ENCODE measurements at places on chromosomes 12 and 14.

DNA sequence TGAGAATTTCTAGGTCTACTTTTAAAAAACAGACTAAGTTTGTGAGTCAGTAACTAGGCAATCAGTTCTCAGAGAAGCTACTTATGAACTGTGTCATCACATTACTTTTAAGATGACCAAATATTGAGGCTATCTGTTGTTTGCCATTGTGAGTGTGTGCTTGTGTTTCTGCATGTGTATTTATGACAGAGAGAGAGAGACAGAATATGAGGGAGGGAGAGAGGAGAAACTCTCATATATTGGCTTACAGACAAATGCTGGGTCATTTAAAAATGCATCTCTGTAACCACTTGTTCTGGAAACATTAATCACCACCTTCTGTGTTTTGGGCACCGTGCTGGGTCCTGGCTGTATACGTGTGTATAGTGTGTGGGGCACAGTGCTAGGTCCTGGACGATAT, 161.5 kb upstream of the FRMD6 start:
- DNase-seq = no peak

GRCh38 chr12:31362115-31362758, 36.3 kb upstream of the SINHCAF start:
- no peak for DNase-seq

- DNase-seq = no peak
Observed at GRCh38 chr12:116937640-116938039, 26.9 kb downstream of the FBXW8 start.

DNA sequence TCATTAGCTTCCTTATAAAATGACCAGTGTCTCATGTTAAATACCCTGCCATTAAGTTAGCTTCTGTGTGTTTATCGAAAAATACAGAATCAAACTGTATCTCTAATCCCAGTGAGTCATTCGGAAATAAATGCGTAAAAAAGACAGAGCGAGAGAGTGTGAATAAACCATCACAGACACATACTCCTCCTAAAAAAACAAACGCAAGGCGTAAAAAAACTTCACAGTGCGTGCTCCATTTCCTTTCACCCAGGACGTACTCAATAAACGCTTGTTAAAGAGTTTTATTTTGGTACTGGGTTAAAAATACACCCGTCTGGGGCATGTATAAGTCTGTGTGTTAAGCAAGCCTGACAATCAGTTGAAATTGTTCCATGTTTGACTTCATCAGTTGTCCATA, 58.8 kb upstream of the ISM2 start:
- DNase-seq = no peak

GRCh38 chr14:93788293-93788542, at the start of gene PRIMA1:
Gene PRIMA1, minus strand, starts transcription at chr14:93788485. Its CDS starts 767 bp downstream, at chr14:93787718.
- DNase-seq = no peak

DNA sequence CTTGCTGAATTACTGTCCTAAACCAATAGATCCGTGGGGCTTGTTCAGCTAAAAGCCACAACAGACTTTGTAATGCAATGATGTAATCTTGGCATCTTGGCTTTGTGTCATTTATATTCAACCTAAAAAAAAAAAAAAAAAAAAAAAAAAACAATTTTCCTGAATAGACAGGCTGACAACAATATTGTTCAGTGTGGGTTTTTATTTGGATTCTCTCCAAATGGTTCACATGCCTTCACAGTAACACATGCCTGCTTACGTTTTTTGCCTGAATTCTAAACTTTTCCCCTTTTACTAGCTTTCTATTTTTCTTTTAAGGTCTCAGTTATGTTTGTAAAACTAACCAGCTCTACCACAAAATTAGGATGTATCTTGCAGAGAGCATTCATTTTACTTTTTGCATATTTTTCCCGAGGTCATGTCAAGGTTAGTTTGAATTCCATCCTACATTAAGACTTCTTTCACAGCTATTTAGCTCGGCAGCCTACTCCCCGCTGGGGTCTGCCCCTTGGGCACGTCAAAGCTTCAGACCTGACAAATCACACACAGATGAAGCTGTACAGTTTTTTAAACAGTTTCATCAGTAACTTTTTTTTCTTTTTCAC, 213.7 kb upstream of the NPAS3 start:
- DNase-seq = no peak

- DNase-seq = no peak
Observed at GRCh38 chr12:132439333-132439904, 50.5 kb upstream of the FBRSL1 start.

GRCh38 chr14:75697386-75697785, 36.3 kb downstream of the TTLL5 start:
- DNase-seq = no peak

GRCh38 chr12:130547480-130548155, 168.5 kb downstream of the RIMBP2 start:
- no peak for DNase-seq

DNA sequence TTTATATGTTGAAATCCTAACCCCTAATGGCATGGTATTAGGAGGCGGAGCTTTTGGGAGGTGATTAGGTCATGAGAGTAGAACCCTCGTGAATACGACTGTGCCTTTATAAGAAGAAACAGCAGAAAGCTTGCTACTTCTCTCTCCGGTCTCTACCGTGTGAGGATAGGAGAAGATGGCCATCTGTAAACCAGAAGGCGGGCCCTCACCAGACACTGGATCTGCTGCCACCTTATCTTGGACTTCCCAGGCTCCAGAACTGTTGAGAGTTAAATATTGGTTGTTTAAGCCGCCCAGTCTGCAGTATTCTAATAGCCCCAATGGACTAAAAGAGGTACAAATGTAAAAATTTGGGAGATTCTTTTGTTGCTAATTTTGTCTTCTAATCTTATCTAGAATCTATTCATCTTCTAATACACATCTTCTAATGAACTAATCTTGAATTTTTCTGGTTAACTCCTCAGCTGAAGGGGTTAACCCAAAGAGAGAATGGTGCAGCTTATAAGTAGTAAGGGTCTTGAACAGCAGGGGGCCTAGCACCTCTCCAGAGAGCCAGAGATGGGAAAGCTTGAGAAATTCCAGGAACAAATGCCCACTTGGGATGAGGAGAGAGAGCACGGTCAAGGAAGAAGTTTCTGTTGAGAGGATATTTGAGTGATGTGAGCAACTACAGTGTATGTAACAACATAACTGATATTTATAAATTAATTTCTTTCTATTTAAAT, 264.0 kb upstream of the GRIP1 start:
- no peak for DNase-seq

DNA sequence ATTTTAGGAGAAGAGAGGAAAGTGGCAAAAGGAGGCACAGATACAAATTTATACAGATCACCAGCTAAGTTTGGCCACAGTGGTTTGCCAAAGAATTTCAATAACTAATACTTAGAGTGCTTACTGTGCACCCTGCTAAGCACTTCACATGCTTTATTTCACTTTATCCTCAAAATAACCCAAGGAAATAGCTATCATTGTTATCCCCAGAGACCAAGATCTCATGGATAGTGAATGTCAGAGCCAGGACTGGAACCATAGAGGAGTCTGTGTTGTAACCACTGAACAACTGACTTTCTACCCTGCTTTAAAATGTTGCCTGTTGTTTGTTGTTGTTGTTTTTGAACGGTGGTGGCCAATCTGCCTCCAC, 1.3 kb upstream of the TCP11L2 start:
- DNase-seq = no peak

DNA sequence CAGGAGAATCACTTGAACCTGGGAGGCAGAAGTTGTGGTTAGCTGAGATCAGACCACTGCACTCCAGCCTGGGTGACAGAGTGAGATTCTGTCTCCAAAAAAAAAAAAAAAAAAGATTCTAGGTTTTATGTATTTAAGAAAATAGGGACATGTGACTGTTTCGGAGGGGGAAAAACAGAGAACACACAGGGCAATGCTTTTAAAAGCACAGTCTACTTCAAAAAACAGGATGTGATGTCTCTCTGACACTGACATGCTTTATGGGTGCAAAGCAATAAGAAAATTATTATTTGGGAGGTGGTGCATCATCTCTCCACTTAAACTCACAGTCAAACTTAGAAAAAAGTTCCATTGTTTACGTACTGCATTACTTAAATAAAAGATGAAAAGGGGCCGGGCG, 28.7 kb downstream of the CLIP1 start:
- no peak for DNase-seq

- no peak for DNase-seq
Observed at GRCh38 chr14:36726128-36726527, 64.5 kb downstream of the PAX9 start.

GRCh38 chr14:68880581-68881105, 87.8 kb upstream of the ZFP36L1 start:
- no peak for DNase-seq

GRCh38 chr12:118312578-118312977, 60.1 kb downstream of the TAOK3 start:
- no peak for DNase-seq

DNA sequence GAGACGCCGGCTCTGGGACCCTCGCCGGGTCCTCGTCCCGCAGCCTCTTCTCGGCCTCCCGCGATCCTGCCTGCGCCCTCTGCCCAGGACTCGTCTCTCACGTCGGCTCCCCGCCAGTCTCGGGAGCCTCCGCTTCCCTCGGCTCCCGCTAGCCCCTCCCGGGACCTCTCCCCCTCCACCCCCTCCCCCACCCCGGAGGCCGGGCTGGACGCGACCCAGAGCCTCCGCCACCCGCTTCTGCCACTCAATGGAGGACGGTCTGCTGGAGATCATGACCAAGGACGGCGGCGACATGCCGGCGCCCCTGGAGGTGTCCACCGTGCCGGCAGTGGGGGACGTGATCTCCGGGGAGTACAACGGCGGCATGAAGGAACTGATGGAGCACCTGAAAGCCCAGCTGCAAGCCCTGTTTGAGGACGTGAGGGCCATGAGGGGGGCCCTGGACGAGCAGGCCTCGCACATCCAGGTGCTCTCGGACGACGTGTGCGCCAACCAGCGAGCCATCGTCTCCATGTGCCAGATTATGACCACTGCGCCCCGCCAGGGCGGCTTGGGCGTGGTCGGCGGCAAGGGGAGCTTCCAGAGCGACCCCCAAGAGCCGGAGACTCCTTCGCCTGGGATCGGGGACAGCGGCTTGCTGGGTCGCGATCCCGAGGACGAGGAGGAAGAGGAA, 568 bp downstream of the CCDC184 start:
- DNase-seq = no peak

DNA sequence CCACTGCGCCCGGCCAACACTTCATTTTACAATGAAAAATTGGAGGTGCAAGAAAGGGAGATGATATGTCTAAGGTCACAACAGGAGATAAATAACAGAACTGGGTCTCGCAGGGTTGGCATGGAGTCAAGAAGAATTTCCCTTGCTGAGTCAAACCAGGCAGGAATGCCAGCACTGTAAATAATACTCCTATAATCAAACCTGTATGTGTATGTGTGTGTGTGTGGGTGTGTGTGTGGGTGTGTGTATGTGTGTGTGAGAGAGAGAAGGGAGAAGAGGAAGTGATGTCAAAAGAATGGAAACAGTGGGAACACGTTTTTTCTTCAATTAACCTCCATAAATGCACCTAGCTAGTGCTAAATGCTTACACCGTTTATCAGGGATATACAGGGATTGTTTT, 70.4 kb downstream of the TMEM116 start:
- DNase-seq = no peak

DNA sequence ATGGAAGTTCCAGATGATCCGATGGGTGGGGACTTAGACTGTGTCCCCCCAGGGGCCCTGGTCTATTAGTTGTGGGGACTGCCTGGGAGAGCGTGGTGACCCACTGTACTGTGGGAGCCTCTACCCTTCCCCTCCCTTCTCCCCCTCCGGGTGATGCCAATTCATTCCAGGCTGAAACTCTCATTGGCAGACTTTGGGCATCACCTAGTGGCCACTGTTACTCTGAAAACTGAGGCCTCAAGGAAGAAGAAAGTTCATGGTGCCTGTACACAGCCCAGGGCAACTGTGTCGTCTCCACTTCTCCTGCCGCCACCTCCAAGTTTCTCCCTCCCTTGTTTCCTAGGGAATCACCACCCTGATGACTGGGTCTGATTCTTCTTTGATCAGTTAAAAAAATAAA, 173.6 kb upstream of the ALG10B start:
- DNase-seq = no peak

DNA sequence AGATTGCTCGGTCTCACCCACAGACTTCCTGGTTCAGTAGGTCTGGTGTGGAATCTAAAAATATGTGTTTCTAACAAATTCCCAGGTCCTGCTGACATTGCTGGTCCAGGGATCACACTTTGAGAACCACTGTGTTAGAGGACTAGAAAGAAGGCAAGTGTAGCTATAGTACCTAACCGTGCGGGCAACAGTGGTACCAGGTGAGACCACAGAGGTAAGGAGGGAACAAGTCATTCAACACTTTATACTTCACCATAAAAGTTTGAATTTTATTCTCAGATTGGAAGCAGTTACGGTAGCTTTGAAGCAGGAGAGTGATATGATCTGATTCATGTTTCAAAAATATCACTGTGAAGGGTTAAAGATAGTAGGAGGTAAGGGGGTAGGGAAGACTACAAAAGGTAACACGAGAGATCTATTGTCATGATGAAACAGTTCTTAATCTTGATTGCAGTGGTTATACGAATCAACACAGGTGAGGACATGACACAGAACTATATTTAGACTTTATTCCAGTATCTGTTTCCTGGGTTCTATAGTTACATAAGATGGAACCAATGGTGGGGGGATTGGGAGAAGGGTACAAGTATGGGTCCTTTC, 73.5 kb downstream of the CDK17 start:
- DNase-seq = no peak

DNA sequence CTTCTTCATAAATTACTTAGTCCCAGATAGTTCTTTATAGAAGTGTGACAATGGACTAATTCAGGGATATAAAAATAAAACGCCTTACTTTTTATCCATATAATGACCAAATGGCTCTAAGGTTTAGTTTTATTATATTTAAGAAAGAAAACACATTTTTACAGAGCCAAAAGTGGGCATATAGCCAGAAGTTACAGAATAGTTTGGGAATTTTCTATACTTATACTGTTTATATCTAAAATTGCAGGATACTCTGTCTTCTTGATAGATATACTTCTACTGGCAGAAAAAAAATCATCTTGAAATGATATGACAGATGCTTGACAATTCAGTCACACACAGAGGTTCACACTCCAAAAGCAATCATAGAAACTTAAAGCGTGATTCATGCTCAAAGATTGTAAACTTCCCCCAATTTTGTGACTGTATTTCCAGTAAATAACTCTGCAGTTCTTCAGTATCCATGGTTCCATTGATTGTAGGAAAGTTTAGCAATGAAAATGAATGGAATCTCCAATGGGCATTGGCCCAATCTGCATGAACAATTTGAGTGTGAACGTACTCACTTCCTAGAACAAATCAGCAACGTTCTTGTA, 307.8 kb downstream of the NOVA1 start:
- DNase-seq = no peak

GRCh38 chr12:56164345-56164729, 6.2 kb downstream of the MYL6 start:
- DNase-seq = no peak

All from inflammatory macrophage treated with lipopolysaccharide for 1 hour (primary cell).